ENCODE measurements at places on chromosomes 11 and 22. TPM values are rescaled to one million over a fixed set of nuclear protein-coding genes. Genes with fewer than 3 reads are reported as not detected.

The BATF2 gene
- total RNA-seq: 2.1 TPM

The PDE2A gene
- total RNA-seq: 7.6 TPM

The FAM181B gene
- not detected for total RNA-seq

DNA sequence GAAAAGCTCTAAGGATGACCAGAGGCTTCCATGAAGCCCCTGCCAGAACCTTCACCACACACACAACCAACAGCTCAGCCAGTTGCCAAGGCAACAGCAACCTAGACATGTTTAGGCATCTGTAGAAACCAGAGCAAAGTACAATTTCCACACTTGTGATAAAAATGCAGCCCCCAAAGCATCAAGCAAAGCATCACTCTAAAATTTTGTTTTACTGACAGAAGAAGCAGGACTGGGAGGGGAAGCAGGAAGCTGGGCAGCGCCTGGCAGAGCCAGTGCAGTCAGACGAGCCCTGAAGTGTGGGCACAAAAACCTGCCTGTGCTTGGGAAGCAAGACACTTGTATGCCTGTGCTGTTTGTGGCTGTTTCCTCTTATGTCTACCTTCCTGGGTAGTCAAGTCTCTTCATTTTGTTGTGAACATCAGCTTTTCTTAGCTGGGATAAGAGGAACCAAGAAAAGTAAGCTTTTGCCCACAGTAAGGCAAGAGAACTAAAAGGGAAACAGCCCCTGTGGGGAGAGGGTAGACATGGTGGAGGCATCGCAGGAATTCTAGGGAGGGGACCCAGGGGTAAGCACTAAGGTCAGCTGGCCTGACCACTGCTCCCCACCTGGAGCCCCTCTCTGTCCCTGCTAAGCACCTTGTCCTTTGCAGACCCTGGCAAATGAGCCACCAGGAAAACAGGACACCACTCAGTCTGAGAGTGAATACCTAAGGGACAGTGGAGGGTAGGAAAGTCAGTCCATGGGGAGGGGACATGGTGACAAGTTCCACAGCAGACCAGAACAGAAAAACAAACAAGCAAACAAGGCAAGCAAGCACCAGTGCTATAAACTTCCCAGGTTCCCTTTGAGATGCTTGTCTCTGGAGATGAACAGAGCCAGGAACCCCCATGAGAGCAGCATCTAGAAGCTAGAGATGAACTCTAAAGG, 13.4 kb downstream of the PACSIN2 start:
- no peak for DNase-seq
- peak overlapping the region; percentile 39 for H3K27ac ChIP-seq
- H3K27me3 ChIP-seq: no peaks in the 10 kb centered on the region
- peaks cover 53% of the 10 kb centered on the region for H3K4me1 ChIP-seq
- H3K36me3 ChIP-seq: no peaks in the 10 kb centered on the region

GRCh38 chr11:34787895-34788294, 128.3 kb downstream of the APIP start:
- H3K27ac ChIP-seq: no peak overlapping the region
- H3K4me3 ChIP-seq: no peak overlapping the region
- no peaks in the 10 kb centered on the region for H3K4me1 ChIP-seq
- no peaks in the 10 kb centered on the region for H3K36me3 ChIP-seq
- no peaks in the 10 kb centered on the region for H3K27me3 ChIP-seq
- DNase-seq: no peak

DNA sequence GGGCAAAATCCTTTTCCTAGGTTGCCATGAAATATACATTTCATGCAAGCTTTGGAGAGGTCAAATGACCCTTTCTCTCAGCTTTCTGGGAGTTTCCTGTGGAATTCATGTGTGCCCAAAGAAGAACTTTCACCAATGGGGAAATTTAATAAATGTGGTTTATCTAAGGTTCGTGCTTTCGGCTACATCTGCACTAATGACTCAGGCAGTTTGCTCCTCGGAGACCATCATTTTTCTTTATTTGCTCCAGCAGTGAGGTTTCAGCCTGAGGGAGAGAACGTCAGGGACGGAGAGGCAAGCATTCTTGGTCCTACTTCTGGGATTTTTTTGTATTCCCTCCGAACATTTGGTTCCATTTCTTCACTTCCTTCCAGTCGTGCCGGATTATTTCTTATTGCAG, 85.2 kb downstream of the FLI1 start:
- peaks cover 18% of the 10 kb centered on the region for H3K27me3 ChIP-seq
- no peak overlapping the region for H3K27ac ChIP-seq
- peaks cover 8% of the 10 kb centered on the region for H3K4me1 ChIP-seq
- H3K4me3 ChIP-seq: no peak overlapping the region
- no peak for DNase-seq
- no peaks in the 10 kb centered on the region for H3K36me3 ChIP-seq

DNA sequence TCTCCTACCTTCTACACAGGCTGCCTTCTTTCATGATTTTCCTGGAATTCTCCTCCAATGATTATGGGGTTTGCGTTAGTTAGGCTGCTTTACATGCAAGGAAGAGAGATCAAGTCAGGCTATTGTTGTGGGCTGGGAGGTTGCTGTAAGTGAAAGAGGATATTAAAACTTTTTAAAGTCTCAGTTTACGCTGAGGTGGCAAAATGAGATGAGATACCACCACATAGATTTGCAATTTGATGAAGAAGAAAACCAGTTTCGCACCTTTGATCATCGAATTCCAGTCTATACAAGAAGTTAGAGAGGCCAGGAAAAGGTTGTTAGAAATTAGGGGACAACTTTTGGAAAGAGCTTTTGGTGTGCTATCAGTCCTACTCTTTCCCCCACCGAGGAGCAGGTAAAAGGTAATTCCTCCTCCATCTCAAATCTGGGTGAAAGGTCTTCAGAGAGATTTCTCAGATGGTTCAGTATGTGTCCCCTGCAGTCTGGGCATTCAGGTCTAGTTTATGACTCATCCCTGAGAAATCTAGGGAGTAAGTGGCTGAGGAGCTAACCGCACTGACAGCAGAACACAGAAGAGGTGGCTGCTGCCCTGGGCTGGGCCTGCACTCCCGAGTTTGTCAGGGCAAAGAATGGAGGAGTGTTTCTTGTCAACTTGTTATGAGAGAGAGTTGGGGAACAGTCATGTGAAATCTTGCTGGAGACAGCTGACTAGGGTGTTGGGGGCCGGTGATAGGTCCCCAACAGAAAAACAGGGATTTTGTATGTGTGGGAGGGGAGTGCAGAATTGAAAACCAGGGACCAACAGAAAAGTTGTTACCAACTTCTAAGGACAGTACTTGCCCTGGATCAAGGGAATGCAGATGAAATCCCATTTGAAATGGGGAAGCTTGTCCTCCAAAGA, 34.7 kb downstream of the CCDC83 start:
- H3K4me3 ChIP-seq: no peak overlapping the region
- H3K36me3 ChIP-seq: no peaks in the 10 kb centered on the region
- DNase-seq: peak; percentile 72
- H3K27me3 ChIP-seq: no peaks in the 10 kb centered on the region

- peak overlapping the region; percentile 71 for H3K27ac ChIP-seq
- H3K27me3 ChIP-seq: no peaks in the 10 kb centered on the region
- no peaks in the 10 kb centered on the region for H3K36me3 ChIP-seq
- H3K4me1 ChIP-seq: peaks cover 42% of the 10 kb centered on the region
Measured at GRCh38 chr22:43013355-43014315, 1.3 kb downstream of the PACSIN2 start.

DNA sequence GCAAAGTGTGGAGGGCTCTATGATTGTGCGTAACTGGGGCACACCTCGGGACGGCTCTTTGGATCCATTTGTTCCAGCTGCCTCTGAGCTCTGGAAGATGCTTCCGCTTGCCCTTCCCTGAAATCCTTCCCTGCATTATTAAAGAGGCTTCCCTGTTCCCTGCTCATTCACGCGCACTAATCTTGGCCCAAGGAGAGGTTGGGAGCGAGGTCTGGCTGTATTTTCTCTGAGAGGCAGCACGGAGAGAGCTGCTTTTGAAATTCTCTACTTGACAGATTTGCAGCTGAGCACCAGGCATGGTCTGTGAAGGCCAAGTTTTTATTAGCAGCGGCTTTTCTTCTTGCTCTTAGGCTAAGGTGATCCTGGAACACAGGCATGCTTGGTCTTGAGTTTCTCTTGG, 94.8 kb upstream of the NTM start:
- no peaks in the 10 kb centered on the region for H3K36me3 ChIP-seq
- DNase-seq: no peak
- no peaks in the 10 kb centered on the region for H3K27me3 ChIP-seq
- no peak overlapping the region for H3K4me3 ChIP-seq
- H3K27ac ChIP-seq: no peak overlapping the region
- H3K4me1 ChIP-seq: no peaks in the 10 kb centered on the region
